ENCODE measurements at places on chromosomes 7 and 10.

DNA sequence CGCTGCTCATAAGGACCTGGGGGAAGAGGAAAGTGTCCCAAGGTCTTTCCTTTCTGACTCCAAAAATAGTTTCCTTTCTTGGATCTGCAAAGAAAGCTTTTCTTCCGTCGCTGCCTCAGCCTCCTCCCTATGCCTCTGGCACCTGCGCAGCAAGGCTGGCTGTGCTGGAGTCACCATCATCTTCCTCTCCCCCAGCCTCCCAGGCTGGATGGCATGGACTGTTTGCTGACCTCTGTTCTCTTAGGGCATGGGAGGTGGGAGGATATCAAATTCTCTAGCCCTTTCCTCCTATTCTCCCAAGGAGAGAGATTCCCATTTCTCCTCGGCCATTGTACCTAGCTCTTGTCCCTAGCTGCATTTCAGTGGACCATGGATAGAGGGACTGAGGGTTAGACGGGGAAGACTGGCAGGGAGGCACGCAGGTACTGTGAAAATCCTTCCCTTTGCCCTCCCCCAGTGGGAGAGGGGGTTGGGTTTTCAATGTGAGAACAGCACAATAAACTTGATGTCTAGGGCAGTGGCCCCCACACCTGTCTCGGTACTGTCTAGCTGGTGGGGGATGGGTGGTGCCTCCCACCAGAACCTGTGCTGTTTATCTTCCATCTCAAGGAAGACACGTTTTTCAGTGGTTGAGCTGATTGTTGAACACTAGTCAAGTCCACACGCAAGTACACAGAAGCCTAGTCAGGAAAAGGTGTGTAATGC, 2.6 kb downstream of the PPP1R35 start:
- no peak for DNase-seq

GRCh38 chr7:129664029-129665012, 52.8 kb downstream of the NRF1 start:
- DNase-seq, result no peak

GRCh38 chr10:14235566-14236195, 95.0 kb downstream of the FRMD4A start:
- DNase-seq, result no peak

DNA sequence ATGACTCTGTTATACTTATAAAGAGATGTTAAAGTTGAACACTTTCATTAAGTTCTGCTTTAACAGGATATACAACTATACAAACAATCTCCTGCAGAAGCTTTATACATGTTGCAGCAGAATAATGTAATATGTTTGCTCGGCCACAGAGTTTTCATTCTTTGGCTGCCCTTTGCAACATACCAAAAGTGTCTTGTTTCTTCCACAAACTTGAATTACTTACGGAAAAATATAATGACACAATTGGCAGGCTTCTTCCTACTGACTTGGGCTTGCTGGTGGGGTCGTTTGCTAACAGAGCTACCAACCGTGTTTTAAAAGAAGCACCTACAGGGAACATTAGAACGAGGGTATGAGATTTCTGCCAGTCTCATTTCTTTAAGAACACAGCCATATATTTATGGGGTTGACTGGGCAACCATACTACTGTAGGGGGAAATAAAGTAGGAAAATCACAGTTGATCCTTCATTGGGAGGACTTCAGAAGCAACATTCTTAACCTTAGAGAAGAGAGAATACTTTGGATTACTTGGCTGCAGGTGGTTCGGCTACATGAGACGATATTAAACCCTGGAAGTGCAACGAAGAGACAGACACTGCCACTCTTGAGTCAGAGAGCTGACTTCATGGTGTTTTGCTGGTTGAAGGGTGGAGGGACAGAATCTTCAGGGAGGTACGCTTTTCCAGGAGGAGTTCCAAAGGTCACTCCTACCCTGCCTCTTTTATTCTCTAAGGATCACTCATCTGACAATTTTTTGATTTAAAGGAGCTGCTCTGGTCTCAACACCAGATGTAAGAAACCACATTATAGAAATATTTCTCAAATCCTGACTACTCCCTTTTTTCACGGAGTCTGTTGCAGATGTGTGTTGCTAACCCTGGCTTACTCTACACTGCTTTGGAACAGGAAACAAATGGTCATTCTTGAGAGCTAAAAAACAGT, 123.9 kb downstream of the SEMA3C start:
- DNase-seq, result no peak

- DNase-seq, result no peak
Measured at GRCh38 chr7:6530626-6531491, 20.4 kb downstream of the GRID2IP start.

- no peak for DNase-seq
Measured at GRCh38 chr7:154620141-154620755, 382.7 kb downstream of the PAXIP1 start.

- DNase-seq, result no peak
Measured at GRCh38 chr7:48301201-48301600, 129.9 kb downstream of the ABCA13 start.

DNA sequence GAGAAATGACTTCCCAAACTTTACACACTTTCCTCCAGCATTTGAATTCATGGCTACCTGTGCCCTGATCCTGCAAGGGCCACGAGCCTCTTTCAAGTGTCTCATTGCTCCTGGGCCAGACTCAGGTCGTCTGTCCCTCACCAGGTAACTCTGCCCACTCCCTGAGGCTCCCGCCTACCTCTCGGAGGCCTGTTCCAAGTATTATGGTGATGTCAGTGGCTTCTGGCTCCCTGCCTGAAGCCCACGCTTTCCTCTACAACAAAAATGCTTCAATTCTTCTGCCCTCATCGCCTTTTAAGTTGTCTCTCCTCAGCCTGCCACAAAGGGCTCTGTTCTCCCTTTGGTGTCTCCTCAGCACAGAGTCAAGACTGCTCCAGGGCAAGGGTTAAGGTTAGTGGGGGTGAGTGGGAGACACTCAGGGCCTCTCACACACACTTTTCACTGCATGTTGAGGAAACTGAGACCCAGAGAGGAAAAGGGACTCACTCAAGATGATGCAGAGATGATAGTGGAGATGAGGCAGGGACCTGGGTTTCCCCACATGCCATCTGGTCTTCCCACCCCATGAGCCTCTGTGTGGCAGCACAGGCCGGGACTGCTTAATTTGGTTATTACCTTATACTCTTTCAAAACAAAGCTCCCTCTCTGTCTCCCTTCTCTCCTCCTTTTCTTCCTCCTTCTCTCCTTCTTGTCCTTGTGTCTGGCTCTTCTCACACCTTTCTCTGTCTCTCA, 28.3 kb upstream of the EGR2 start:
- no peak for DNase-seq

DNA sequence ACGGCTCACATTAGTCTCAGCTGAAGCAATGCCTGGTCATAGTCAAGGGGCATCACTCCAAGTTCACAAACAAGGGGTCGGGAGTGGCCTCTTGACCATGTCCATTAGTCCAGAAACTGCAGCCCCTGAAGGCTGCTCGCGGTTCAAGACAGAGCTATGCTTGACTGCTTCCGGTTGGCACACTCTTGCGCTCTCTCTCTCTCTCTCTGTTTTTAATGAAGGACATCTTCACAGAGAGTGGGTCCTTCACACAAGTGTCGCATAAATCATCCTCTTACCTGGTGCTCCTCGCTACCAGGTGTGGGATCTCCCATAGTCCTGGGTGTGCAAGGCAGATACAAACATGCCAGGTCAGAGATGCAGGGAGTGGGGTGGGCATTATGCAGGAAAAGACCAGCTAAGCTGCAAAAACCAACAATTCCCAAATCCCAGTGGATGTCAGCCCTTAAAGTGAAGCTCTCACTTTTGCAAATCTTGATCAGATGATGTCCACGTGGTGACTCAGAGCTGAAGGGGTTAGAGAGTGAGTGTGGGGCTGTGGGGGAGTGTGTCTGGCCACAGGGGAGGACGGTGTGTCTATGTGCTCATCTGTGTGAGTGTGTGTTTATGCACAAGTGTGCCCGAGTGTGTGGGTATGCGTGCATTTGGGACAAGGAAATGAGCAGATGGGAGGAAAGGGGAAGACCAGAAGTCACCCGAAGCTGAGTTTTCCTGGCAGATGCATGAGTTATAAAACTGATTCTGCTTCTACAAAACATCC, 83.7 kb upstream of the PPP2R2D start:
- no peak for DNase-seq

DNA sequence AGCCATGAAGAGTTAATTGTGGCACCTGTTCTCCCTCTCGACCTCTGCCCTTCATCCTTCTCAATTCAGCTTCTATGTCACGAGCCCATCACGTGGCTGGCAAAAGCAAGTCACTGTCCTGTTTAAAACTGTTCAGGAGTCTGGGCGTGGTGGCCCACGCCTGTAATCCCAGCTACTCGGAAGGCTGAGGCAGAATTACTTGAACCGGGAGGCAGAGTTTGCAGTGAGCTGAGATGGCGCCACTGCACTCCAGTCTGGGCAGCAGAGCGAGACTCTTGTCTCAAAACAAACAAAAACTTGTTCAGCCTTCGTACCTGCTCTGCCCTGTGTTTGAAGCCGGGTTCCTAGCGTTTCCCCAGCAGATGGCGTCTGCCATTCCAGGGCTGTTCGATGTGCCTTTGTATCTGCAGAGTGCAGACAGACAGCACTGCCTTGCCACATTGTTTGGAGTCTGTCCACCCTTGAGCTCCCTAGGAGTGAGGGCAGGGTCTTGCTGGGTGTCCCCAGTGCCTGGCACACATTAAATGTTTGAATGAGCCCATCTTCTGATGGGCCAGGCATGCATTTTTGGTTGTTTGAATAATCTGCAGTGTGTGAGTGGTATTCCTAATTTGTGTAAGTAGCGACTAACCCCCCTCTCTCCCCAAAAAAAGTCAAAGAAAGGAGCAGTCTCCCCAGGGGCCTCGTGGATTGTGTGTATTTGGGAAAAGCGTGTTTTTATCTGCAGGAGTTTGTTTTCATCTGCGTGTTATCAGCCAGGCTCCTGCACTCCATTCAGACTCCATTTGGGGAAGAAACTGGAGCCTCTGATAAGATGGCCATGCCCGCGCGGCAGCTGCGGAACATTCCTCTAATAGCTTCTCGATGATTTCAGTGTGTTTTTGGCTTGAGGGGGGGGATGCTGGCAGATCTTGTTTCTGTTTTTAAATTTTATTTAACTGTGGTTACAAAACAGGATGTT, 61.2 kb downstream of the DNAJB6 start:
- DNase-seq, result no peak

DNA sequence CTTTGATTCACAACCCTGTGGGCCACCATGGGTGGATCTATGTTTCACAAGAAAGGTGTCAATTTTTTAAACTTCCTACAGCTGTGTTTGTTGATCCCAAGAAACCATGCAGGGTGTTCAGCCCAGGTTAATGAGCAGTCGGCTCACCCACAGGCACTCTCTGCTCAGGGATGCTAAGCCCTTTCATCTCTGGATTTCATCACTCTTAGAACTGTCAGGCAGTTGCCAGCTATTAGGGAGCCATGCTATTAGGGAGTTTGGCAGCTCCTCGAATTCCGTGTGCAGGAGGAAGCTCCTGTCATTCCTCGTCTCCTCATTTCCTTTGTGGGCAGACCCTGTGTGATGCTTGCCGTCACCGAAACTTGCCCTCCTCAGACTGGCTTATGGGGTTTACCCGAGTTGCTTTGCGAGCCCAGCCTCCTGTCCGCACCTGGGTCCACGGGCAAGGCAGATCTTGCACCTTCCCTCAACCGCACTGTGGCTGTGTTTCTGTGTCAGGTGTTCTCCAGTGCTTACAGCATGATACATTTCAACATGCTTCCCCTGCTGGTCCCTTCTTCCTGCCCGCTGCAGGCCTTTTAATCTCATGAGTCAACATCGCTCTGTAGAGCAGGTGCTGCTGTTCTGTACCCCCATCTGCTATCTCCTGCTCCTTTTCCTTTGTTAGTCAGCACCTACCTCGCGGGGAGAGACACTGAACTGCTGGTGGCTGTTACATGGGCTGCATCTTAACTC, 509.8 kb downstream of the SUGCT start:
- no peak for DNase-seq

GRCh38 chr10:43250615-43251418, 16.0 kb downstream of the RASGEF1A start:
- DNase-seq, result no peak

- no peak for DNase-seq
Measured at GRCh38 chr10:6819301-6819700, 239.2 kb upstream of the PRKCQ start.

DNA sequence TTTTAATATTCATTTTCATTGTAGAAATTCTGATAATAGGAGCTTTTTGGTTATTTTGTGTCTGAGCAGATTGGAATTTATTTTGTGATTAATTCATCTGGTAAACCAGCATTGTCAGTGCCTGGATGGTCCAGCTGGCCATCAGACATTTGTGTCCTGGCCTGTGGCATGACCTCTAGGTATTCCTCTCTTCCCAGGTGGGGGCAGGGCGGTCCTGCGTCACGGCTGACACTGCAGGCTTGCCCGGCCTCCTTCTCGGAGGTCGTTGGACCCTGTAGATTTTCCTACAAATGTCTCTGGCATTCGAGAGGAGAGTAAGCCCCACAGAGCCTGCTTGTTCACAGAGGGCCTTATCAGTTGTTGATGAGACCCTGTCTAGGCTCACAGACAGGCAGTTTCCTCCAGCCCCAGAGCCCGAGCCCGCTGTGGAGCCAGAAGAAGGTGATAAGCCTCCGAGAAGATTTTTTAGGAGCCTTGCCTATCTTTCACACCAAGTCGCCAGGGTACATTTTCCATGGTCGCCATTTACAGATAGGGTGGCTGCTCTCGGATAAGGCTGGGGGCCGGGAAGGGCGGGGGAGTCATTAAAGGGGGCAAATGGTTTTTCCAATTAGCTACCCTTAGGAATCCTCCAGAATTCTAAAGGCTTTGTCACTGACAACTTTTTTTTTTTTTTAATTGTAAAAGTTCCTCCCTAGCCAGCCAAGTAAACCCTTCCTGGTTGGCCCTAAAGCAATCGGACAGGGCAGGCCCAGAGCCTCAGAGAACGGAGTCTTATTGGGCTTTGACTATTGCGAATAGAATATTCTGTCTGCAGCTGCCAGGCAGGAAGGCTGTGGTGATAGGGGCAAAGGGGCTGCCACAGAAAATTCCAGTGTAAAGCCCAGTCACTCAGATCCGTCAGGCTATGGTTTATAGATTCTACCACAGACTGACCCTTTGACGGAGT, 78.1 kb upstream of the TBX20 start:
- DNase-seq, result no peak

DNA sequence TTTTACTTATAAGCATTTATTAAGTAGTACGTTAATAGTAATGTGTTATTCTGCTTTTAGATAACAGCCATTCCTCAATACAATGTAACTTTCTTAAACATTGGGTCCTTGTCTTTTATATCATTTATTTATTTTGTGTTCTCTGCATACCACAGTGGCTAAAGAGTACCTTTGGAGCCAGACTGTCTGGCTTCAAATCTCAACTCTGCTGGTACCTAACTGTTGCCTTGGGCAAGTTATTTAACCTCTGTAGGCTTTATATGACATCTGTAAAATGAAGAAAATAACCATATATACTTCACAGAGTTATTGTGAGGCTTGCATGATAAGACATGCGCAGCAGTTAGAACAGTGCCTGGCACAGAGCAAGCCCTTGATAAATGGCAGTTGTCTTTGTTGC, 397.6 kb downstream of the MDFIC start:
- DNase-seq, result no peak

GRCh38 chr7:72435925-72436480, 23.9 kb upstream of the CALN1 start:
- no peak for DNase-seq

DNA sequence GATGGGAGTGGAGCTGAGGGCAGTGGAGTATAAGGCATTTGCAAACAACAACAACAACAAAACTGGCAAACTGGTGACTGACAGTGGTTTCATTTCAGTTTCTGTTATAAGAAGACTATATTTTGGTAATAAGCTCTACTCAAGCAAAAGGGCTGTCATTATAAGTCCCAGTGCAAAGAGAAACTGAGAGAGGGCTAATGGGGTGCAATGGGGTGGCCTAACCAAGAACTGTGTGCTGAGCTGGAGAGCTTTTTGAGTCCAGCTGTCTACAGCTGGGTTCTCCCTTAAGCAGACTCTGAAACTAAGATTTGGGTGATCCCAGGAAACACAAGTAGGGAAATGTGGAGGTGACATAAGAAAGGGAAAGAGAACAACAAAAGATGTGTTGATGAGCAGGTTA, 439.3 kb downstream of the ADRA2A start:
- DNase-seq, result no peak

Measured in H1 (cell line).